ENCODE measurements at places on chromosomes 7 and 10.

DNA sequence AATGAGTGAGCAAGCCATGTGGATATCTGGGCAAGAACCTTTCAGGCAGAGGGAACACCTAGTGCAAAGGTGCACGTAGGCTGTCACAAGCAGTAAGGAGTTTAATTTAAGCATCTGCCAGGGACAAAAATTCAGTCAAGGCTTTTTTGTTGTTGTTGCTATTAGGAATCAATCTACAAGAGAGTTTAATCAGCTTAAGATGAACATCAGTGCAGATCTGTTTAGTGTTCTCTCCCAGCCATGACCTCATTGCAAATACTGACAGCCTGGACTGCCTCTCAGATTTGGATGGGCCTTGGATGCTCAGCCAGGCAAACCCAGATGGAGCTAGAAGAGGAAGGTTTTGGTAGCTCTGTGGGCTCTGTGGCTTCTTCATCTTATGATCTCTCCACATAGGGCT, 3.3 kb upstream of the GLCCI1 start:
- no peak for DNase-seq

GRCh38 chr7:77702513-77702912, 6.3 kb downstream of the RSBN1L start:
- DNase-seq, result peak; percentile 20

- no peak for DNase-seq
These were observed 184.8 kb downstream of the GNAI1 start for GRCh38 chr7:80319461-80319860.

DNA sequence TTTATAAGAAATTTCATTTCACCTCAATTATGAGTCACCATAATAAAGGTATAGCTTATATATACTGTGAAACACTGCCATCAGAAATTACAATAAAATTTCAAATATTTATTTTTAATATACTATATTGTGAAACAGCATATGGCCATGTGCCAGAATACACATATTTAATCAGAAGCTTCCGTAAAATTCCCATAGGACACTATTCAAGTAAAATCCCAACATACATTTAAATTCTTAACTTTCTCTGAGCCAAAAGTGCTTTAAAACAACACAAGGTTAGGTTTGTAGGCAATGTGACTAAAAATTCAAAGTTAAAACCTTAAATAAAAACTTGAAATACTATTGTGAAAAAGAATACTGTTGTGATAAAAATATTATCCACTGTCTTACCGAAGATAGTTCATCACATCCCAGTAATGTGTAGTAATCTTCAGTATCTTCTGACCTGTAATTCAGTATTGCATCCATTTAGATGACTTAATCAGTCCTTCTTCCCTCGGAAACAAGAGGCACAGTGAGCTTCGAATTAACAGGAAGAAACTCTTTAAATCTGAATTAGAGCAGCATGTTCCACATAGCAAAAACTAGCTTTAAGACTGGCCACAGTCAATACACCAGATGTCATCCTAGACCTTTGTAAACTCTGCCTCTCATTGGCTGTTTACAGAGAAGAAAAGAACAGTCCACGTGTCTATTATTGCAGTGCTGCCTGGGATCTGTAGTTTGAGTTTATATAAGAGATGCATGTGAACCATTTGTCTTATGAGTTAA, at the start of gene DNAJC12:
Gene DNAJC12 (minus strand): TSS at position 648 of the 774 bp plus-strand sequence. CDS start 177 bp downstream, at position 471.
- peak; percentile 65 for DNase-seq

DNA sequence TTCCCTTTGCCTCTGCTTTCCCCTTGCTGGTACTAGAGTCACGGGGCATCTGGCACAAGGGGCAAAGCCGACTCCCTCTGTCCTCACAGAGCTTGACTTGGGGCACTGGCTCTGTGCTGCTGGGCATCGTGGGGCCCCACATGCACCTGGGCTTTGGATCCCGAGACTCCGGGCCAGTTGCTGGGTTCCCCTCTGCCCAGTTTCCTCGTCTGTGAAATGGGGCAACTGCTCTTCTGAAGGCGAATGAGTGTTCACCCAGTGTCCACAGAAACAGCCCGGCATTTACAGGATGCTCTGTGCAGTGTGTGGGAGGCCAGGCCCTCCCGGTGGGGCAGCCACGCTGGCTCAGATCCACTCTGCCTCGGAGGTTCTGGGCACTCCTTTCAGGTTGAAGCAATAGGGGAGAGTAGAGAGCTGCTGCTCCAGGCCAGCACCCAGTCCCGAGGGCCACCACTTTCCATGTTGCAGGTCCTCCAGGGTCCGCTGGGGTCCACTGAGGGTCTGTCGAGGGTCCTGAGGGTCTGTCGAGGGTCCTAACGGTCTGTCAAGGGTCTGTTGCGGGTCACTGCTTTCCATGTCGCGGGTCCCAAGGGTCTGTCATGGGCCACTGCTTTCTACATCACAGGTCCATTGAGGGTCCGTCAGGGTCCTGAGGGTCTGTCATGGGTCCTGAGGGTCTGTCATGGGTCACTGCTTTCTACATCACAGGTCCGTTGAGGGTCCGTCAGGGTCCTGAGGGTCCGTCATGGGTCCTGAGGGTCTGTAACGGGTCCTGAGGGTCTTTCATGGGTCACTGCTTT, 103.6 kb downstream of the VIPR2 start:
- no peak for DNase-seq

- peak; percentile 47 for DNase-seq
These were observed 132.4 kb downstream of the TSPAN12 start for GRCh38 chr7:120725376-120726039.

GRCh38 chr10:126754966-126755365, 84.5 kb upstream of the C10orf90 start:
- DNase-seq, result no peak

- no peak for DNase-seq
These were observed 265.4 kb downstream of the ZWINT start for GRCh38 chr10:56095506-56096225.

DNA sequence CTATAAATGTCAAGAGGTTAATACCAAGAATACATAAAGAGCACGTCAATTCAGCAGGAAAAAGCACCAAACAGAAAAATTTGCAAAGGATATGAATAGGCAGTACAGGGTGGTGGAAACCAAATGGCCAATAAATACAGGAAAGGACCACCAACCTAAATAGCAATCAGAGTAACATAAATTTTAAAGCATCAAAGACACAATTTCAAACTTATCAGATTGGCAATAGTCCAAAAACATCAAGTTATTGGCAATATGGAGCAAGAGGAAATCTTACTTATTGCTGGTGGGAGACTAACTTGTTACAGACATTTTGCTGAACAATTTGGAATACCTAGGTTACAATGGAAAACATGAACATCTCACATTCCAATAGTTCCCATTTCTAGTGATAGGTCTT, 24.1 kb downstream of the SYPL1 start:
- no peak for DNase-seq

GRCh38 chr10:117609095-117609795, 66.7 kb downstream of the EMX2 start:
- peak; percentile 98 for DNase-seq

DNA sequence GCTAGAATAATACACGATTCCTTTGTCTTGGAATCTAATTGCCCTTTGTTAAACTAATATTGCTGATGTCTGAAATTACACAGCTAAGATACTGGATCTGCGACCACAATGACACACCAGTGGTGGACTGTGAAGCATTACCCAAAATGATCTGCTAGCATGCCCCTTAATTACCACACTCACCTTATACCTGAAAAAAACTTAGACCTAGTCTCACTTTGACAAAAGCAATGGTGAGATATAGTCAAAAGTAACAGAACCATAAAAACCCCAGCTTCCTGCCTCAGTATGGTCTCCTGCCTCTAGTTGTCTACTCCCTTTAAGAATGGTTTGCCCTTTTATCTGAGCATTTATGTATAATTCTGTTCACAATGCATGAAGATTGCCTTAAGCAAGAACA, 20.8 kb upstream of the ERVW-1 start:
- no peak for DNase-seq

DNA sequence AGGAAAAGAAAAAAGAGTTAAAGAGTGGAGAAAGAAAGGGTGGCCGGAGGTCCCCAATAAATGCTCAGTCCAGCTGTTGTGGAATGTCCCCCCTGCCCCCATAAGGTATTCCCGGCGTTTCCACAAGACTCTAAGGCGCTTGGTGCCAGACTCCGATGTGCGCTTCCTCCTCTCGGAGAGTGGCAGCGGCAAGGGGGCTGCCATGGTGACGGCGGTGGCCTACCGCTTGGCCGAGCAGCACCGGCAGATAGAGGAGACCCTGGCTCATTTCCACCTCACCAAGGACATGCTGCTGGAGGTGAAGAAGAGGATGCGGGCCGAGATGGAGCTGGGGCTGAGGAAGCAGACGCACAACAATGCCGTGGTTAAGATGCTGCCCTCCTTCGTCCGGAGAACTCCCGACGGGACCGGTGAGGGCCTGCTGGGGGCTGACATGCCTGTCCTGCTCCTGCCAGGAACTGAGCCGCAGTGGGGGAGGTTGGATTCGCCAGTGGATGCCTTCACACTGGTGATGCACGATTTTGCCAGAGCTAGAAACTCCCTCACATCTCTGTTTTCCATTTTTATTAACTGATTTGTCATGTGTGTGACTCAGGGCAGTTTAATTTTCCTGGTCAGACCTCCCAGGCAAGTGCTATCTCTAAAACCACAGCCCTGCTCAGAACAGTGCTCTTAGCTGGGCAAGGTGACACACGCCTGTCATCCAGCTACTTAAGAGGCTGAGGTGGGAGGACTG, 34.2 kb downstream of the TACR2 start:
- peak; percentile 93 for DNase-seq

DNA sequence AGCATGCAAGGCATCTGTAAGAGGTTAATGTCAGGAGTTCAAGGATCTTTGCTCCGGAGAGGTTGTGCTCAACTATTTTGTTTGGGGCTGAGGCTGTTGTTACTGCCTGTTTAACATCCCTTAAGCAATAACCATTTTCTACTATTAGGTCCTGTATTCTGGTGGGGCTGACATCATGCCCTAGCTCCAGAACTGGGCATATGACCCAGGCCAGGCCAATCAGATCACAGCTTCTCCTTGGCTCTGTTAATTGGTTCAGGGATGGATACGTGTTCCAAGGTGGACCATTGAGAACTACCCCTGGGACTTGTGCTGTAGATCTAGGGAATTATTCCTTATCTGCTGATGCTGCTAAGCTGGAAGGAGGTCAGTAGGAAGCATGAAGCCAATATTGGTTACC, 67.0 kb downstream of the SYPL1 start:
- no peak for DNase-seq

- DNase-seq, result no peak
These were observed 23.7 kb downstream of the SHH start for GRCh38 chr7:155788616-155789000.

GRCh38 chr10:490891-491571, 198.4 kb downstream of the DIP2C start:
- peak; percentile 65 for DNase-seq

- DNase-seq, result peak; percentile 41
These were observed 156.8 kb downstream of the FAM107B start for GRCh38 chr10:14617852-14618251.

DNA sequence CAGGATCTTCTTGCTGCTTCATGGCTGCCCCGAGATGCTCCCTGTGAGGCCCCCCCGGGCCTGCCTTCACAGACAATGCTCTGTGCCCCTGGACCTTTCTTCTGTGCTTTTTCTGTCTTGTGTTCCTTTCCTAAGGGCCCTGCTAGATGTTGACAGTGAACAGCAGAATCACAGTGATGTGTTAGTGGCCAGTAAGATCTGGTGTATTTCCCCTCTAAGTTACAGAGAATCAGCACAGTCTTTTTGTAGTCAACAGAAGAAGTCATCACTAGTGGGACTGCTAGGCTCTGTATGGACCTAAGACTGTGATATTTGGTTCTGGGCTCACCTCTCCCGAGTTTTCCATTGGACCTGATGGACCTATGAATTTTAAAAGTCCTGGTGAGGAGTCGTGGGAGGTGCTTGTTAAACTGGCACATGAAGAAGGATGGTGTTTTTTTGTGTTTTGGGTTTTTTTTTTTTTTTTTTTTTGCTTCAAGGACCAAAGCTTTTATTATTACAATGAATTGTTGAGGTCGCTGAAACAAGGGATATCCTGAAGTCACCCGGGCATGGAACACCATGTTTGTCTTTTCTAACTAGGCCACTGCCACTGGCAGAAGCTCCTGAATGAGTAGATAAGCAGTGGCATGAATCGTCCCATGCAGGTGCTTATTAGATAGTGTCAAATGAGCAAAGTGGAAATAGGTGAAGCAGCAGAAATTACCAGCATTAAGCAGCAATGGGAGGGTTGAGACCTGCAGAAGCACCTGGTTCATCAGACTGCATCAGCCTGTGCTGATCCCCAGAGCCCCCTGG, 194.8 kb downstream of the CELF2 start:
- DNase-seq, result no peak

DNA sequence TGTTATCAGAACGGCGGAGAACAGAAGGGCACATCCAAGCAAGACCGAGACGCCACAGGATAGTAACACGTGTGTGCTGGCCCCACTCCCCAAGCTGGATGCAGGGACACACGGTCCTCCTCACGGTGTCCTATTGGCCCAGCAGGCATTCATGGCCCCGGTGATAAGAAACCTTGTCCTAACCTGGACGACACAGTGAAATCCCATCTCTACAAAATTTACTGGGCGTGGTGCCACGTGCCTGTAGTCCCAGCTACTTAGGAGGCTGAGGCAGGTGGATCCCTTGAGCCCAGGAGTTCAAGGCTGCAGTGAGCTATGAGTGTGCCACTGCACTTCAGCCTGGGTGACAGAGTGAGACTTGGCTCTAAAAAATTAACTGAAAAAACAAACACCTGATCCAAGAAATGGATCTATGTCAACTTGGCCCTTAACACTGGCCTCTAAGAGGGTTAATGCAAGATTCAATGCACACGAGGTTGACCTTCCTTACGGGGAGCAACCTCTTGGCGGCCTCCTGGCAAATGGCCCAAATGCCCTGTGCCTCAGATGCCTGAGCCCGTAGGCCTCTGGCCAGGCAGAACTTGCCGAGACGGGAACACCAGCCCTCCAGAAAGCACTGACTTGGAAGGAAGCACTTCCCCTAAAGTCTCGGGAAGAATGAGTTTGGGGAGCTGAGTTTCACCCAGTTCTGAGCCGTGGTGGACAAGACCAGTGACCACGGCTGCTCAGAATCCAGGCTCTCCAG, 72.3 kb downstream of the ZRANB1 start:
- no peak for DNase-seq

- DNase-seq, result no peak
These were observed 34.4 kb upstream of the OTUD1 start for GRCh38 chr10:23404461-23404980.
